ENCODE measurements at places on chromosomes 2 and 18. TPM values are rescaled to one million over a fixed set of nuclear protein-coding genes. Genes with fewer than 3 reads are reported as not detected.

CHRND gene
- total RNA-seq = 0.60 TPM

PRKAG3 gene
- not detected for total RNA-seq

MC5R gene
- total RNA-seq = not detected

EML6 gene
- 8.1 TPM for total RNA-seq

GDF7 gene
- total RNA-seq = 24.3 TPM

EFEMP1 gene
- total RNA-seq = 92.5 TPM

DNA sequence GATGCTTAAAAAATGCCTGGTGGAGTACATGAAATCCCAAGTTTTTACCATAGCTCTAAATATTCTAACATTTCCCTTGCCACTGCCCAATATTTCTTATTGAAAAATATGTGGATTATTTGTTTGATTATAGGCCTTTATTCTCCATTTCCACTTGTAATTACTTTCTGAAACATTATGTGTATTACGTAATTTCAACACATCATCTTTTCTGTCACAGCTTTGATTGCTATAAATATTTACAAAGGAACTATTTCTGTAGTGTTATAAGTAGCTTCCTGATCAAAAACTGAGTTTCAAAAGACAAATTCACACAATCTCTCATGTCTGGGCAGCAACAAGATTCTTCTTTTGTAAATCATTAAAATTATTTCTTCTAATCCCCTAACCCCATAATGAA is 859.6 kb upstream of the CRIM1 start:
- no peak for DNase-seq

DNA sequence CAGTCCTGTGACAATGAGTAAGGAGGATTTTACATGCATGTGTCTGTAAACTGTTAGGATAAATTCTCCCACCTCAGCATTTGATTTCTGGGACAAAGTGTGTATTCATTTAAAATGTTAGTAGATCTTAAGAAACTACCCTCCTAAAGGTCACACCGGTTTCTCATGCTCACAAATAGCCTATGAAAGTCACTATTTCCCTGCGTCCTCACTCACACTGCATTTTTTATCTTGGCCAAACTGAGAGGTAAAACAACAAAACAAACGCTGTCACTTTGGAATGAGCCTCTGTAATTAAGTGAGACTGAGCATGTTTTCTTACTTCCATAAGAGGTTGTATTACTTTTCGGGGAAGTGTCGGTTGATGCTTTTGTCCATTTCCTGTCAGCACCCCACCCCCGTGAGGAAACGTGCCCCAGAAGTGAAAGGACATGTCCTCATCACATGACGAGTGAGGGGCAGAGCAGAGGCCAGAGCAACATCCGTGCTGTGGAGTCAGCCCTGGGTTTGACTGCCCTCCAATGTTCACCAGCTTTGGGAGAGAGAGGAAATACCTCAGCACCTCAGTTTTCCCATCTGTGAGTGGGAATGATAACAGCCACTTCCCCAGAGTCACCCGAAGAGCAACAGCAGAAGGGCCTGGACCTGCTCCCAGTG is 3.1 kb downstream of the GYPC start:
- DNase-seq = no peak

DNA sequence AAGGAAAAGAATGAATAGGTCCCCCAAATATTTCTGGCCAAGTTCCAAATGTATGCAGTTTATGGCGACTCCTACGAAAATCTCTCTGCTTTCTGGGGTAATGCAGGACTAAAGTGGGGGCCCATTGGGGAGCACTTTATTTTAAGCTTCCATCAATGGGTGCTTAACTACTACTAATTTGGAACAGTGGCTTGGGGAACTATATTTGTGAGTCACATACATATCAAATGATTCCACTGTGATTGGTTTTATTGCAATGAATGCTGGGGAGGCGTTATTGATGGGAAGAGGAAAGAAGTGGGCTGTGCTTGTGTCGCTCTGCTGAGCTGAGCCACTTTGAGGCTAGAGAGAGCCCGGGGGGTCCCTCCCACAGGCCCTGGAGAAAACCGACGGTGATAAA is 560.4 kb upstream of the SALL3 start:
- no peak for DNase-seq

DNA sequence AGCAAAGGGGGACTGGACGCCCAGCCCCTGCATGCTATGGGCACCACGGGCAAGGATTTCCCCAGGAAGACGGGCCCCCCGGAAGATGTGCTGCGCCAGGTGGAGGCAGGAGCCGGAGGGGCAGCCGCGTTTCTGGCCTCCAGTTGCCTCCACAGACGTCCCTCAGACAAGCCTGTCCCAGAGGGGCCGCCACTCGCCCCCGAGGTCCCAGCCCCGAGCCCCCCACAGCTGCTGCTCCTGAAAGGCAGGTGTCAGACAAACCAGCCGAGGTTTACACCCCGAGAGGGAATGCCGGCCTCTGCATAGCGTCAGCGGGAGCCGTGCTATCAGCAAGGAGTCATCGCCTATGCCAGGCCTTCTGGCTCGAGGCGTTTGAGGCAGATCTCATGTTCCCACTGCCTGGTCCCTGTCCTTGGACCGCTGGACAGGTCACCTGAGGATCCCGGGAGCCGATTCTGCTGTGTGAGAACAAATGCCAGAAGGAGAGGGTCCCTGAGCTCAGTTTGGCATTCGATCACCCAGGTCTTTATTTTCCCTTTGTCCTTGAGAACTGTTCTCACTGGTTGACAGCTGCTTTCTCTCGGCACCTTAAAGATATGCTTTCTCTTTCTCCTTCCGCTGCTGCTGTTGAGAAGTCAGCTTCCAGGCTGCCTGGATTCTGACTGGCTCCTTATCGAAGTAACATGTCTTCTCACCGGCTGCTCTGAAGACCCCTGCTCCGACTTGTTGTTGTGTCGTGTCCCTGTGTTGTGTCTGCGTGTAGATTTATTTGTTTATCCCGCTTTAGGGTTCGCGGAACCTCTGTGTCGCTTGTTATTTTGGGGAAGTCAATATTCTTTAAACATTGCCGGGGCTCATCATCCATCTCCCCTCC is 20.6 kb downstream of the CROCC2 start:
- no peak for DNase-seq

- no peak for DNase-seq
Measured at GRCh38 chr2:113185664-113186432, 12.1 kb downstream of the PSD4 start.

DNA sequence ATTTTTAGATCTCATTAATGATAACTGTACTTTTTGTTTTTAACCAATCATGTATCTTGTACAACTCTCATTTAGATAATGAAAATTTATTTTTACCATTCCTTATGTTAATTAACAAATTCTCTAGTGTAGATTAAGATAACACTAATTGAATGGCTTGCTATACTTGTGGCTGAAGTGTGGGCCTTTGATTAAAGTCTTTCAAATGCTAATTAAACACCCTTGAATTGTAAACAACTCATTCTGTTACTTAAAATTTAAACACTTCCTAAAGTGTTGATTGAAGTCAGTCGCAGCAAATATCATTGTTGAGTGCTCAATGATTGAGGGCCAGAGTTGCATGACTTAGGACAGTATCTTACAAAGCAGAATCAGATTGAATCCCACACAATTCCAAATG is 109.8 kb upstream of the GULP1 start:
- DNase-seq = no peak
